ENCODE measurements at places on chromosomes 2 and 18.

- DNase-seq, result no peak
Observed at GRCh38 chr2:119069781-119070180, 88.8 kb downstream of the C1QL2 start.

- peak; percentile 63 for DNase-seq
Observed at GRCh38 chr18:49476664-49477411, 10.2 kb downstream of the C18orf32 start.

DNA sequence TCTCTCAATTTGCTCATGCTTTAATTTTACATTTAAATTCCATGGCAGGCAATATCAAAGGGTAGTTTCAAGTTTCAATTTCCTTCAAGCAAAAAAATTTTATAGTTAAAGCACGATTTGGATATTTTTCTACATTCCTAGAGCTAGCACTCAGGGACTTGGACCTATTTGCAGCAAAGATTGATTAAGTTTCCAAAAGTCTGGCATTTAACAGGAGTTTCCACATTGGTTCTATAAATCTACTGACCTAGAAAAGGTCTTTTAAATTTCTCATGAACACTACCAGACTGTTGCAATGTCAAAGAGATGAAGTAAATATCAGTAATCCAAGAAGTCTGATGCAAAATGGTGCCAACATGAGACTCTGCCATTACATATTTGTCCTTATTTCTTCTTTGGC, 253.7 kb upstream of the LINC00305 start:
- no peak for DNase-seq

GRCh38 chr2:127226520-127227263, 6.6 kb upstream of the CYP27C1 start:
- peak; percentile 62 for DNase-seq

GRCh38 chr18:80119111-80119510, 10.0 kb downstream of the ADNP2 start:
- no peak for DNase-seq

DNA sequence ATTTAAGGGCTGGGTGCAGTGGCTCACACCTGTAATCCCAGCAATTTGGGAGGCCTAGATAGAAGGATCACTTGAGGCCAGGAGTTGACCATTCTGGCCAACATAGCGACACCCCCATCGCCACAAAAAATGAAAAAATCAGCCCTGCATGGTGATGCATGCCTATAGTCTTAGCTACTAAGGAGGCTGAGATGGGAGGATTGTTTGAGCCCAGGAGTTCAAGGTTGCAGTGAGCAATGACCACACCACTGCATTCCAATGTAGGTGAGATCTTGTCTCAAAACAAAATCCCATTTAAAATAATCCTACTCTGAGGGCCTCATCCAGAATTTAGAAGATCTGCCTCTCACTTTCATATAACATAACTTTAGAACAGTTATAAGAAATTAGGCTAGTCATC, 2.7 kb upstream of the SERTAD2 start:
- DNase-seq, result no peak

GRCh38 chr2:207881902-207882301, 112.2 kb upstream of the FZD5 start:
- DNase-seq, result peak; percentile 19

GRCh38 chr2:241769819-241770184, 6.8 kb upstream of the GAL3ST2 start:
- no peak for DNase-seq

DNA sequence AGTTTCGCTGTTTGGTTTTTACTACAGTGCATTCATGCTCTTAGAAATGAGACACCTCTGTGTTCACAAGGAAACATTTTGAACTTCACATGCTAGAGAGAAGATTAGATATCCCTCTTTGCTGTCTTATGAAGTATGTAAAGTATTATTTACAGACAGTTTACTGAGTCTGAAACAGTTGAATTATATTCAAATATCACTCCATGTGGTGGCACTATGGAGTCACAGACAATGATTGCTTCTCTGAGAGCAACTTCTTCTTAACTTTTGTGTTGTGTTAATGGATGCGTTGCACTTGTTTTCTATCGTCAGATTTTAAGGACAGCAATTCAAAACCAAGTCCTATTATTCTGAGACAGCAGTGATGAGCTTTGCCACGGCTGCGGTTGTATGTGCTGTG, 823.6 kb downstream of the GALR1 start:
- no peak for DNase-seq

DNA sequence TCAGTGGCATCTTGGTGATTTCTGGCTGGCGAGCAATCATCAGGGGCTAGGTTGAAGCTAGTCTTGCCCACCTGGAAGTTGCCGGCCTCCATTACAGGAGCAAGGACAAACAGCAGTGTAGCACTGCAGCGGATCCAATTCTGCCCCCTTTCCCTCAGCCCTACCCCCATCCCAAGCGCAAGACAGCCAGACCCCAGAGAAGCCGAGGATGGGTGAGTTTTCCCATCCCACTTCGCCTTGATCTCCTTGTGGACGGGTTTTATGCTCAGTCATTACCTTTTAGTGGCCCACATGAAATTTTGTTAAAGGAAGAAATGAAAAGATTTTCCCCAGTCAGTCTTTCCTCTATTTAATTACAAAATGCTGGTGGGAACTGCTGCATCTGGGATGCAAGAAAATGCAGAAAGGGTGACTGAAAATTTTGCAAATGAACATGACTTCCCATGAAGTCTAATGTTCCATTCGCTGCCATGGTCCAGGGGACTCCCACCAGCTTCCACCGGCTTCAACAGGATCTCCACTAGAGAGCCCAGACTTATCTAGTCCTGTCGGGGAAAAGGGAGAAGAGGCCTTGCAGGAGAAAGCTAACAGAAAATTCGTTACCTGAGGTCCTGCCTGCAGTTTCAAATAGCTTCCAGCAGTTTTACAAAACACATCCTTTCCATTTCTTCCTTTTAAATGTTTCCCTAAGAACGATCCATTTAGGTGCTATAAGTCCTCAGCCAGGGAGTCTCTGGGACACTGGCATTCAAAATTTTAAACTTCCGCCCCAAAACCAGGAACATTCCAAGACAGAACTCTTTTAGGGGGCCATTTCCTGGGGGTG, 1.9 kb upstream of the HOXD9 start:
- DNase-seq, result no peak

GRCh38 chr18:57523171-57523956, 63.1 kb downstream of the FECH start:
- no peak for DNase-seq

GRCh38 chr2:117557626-117558025, 256.9 kb upstream of the DDX18 start:
- DNase-seq, result no peak

GRCh38 chr18:44887227-44887631, 206.5 kb downstream of the SETBP1 start:
- no peak for DNase-seq

- peak; percentile 6 for DNase-seq
Observed at GRCh38 chr2:69798290-69798908, 31.1 kb upstream of the GMCL1 start.

DNA sequence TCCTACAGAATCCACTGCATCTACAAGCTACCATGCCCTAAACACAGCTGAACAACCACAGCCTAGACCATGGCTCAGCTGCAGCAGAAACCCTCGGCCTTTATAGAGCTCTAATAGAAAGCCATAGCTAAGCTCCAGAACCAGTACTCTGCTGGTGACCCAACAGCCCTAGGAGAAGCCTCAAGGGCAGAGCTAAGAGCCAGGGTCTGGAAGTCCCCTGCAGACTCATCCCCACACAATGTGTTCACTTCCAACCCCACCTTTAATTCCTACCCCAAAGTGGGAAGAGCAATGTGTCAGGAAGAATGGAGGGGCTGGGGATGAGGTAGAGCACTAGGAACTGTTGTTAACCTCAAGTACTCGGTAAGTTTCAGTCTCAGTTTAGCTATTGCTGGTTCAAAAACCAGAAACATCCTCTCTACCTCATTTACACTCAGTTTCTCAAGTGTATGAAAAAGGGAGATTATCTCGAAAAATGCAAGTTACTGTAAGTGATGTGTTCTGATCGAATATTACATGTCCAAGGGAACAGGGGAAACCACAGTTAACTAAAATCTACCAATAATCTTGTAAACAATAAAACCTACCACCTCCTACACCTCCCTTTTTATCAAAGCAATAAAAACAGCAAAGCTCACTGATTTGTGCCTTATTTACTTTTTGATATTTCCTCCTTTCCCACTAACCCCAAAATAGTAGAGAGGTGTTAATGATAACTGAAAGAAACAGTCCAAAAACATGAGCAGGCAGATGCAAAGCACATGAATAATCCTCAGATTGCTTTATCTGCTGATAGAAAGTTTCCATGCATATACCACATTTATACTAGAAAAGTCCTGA, 36.2 kb downstream of the THADA start:
- no peak for DNase-seq

GRCh38 chr2:112887964-112888749, 22.8 kb upstream of the IL37 start:
- no peak for DNase-seq

- DNase-seq, result peak; percentile 53
Observed at GRCh38 chr2:239290618-239291474, 110.0 kb downstream of the HDAC4 start.

GRCh38 chr2:109238580-109238979, 109.6 kb downstream of the SH3RF3 start:
- no peak for DNase-seq

DNA sequence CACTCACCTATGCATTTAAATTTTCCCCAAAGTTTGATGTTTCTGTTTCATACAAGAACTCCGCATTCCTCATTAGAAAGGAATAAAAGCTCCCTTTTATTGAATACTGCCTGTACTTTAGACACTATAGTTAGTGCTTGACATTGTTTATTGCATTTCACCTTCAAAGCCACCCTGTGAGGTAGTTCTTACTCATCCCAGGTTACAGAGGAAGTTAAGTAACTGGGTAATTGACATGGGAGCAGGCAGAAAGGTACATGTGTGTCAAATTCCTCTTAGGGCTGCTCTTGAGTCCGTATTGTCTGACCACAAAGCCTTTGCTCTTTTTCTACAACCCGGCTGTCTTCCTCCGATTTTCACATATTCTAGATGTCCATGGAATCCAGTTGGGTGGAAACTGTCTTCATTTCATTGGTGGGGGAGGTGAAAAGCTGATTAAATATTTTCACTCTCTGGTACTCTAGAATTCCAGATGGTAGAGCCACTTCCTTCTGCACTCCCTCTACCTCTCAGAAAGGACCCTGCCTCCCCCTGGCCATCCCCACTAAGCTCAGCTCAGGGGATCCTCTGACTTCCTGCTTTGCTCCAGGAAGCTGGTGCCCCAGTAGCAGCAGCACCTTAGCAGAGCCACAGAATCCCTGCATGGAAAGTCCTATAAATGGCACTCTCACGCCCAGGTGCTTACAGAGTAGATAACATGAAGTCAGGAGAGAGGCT, 319.2 kb downstream of the LRATD1 start:
- no peak for DNase-seq

DNA sequence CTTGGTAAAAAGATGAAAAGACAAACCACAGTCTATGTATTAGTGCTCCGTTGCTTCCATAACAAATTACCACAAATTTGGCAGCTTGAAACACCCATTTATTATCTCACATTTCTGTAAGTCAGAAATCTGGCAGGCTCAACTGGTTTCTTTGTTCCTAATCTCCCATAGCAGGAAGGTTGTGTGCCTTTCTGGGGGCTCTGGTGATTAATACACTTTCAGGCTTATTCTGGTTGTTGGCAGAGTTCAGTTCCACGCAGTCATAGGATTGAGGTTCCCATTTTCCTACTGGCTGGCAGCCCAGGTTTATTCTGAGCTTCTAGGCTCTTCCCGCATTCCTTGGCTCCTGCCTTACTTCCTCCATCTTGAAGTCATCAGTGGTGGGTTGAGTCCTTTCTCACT, 189.3 kb downstream of the ANAPC1 start:
- peak; percentile 100 for DNase-seq

DNA sequence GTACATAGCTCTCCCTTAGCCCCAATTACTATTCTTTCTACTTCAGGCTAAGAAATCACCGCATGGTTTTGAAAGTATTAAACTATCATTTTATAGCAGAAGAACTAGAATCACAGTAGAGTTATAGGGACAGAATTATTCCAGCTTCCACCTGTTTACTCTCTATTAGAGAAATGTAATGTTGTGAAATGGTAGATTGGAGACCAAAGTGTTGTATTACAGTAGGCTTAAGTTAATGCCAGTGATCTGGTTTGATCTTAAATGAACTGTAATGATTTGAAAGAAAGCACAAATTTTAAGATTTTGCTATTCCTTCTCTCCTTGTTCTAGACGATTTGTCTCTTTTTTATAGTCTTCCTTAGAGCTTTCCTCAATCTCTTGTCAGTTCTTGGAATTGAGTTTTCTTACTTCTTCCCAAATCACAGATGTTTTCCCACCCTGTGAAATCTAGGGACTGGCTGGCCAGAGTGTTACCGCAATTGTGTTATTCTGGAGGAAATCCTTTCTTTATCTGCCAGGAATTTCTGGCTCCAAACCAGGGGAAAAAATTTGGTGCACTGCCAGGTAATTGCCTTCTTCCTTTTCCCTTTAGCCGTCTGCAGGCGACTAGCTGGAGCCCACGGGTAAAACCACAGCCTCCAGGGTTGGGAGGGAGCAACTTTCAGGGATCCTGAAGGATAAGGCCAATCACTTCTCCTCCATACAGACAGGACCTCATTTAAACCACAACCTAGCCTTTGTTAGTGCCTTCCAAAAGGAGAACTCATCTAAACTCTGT, 51.7 kb downstream of the NOP58 start:
- DNase-seq, result peak; percentile 97

DNA sequence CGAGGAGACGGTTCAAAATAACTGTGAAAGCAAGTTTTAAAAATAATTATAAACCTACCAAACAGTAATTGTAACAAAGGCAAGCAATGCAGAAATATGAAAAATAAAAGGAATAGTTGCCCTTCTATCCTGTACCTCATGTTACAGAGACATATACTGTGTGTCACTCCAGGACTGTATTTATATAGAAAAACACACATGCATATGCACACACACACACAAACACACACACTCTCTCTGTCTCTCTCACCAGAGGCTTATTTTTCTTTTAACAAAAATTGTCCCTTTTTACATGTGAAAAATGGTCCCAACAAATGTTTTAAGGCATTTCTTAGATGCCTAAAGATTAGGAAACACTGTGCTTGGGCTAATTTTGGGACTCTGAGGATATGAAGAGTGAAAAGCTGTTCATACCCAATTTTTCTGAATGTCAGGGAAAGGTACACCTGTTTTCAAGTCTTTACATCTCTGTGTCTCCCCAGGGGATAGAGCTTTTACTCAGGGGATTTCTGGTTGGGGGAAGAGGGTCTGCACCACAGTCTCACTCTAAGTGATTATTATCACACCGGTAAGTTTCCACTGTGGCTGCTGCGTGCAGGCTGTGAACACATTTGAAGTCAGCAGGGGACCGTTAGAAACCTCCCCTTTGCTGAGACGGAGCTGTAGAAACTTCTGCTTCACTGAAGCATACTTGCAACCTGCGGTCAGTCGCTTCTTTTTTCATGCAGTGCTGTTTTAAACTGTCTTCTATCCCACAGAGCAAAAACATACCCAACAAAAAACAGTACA, 51.4 kb upstream of the SPAG16 start:
- DNase-seq, result peak; percentile 66

DNA sequence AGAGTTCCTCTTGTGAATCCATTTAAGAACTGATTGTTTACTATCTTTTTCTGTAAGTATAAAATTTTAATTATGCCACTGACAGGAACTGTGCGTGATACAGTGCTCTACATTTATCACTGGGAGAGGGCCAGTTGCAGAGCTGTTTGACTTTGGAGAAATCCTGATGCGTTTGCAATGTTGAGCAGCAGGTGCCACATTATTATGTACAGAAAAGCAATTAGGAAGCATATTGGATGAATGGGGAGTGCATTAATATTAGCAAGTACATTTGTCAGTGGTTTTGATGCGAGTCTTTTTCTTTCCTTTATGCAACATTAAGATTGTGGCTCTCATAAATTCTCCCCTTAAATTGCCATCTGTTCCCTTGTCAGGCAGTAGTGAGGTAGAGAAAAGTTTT, 302.3 kb upstream of the FANCL start:
- no peak for DNase-seq

GRCh38 chr18:70671889-70672565, 383.2 kb downstream of the SOCS6 start:
- DNase-seq, result no peak
